ENCODE measurements at places on chromosomes 2 and 18.

DNA sequence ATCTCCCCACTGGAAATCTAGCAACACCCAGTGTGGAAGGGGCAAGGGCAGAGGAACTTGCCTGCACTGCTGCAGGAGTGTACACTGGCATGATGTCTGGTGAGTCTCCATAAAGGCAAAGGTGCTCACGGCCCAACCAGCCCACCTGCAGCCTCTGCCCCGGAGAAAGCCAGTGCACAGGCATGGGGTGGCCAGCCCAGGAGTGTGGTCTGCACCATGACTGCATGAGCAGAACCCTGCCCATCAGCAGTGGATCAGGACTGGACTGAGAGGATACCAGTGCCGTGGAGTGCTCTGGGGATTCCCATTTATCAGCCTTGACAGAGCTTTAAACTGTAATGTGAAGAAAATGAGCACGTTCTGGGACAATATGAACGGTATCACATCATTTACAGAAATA is 342.6 kb upstream of the HS6ST1 start:
- no peak for DNase-seq

GRCh38 chr2:96866986-96867755 is 2.7 kb downstream of the SEMA4C start:
- no peak for DNase-seq

GRCh38 chr18:2395427-2396161 is 175.7 kb downstream of the METTL4 start:
- DNase-seq: no peak

- no peak for DNase-seq
These were observed 520.6 kb downstream of the METTL4 start for GRCh38 chr18:2050702-2051201.

GRCh38 chr2:128358941-128359731 is 40.5 kb upstream of the HS6ST1 start:
- DNase-seq: no peak

DNA sequence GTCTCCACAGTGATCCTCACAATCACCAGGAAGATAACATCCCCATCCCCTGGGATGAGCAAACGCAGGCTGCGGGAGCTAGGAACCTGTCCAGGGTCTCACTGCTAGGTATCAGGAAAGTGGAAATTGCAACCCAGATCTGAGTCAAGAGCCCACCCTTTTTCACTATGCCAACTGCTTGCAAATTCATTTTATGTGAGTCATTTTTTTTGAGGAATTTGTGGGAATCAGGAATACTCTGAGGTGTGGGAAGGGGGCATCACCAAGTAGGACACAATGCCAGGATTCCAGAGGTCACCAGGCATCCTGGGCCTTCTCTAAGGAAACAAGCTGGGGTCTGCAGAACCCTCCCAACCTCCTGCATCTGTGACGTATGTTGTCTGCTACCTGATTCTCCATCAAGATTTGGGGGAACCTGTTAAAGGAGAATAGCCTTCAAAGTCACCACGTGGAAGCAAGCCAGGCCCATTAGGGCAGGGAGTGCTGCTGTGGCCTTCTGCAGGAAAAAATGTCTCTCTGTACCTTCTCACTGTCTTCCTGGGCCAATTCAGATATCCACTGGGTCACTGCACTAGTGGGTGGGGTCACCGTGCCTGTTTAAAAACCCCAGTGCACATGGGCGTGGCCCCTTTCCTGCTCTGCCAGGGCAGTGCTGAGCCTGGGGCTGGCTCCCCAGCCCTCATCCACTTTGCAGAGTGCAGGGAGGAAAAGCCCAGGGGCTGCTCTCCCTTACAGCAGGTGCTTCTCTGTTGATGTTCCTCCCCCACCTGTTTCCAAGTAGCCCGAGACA is 50.2 kb downstream of the MCFD2 start:
- no peak for DNase-seq

GRCh38 chr18:35071819-35072247 is 30.6 kb downstream of the MAPRE2 start:
- no peak for DNase-seq

DNA sequence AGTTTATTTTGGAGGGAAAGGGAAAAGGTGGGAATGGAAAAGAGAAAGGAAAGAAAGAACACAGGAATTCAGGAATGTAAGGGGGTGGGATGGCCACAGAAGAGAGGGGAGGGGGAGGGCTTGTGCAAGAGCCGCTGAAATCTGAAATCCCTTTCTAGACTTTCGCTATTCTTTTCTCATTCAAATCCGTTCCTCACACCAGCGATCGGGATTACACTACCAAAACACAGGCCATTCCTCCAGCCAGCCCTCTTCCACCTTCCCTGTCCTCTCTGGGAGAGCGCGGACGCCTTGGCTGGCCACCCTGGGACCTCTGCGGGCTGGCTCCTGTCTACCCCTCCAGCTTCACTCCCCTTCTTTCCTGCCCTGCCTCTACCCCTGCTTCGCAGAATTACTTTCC is 102.3 kb downstream of the CDCA7 start:
- DNase-seq: no peak

- no peak for DNase-seq
These were observed 82.0 kb upstream of the PPM1B start for GRCh38 chr2:44086629-44087028.

DNA sequence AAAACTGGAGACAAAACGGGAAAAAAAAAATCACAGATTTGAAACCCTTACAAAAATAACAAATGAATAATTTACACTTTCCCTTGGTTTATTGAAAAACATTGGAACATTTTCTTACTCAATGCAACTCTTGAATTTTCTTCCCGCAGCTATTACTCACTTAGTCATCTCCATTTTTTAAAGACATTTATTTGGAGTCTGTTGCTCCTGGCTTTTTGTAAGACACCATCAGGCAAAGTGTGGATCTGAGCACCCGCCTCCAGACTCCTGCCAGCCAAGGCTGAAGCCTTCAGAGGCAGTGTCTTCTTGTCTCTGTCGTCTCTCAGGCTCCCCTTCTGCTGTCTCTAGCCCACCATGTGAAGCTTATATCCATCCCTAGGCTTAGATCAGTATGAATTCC is 46.2 kb downstream of the TRIB2 start:
- no peak for DNase-seq

- DNase-seq: no peak
These were observed 120.0 kb upstream of the TMEM200C start for GRCh38 chr18:6015364-6015763.

- DNase-seq: no peak
These were observed at the start of gene MAB21L4 for GRCh38 chr2:240895656-240896388. Gene MAB21L4 (minus strand): TSS chr2:240896156. CDS start chr2:240895997, 159 bp downstream.

DNA sequence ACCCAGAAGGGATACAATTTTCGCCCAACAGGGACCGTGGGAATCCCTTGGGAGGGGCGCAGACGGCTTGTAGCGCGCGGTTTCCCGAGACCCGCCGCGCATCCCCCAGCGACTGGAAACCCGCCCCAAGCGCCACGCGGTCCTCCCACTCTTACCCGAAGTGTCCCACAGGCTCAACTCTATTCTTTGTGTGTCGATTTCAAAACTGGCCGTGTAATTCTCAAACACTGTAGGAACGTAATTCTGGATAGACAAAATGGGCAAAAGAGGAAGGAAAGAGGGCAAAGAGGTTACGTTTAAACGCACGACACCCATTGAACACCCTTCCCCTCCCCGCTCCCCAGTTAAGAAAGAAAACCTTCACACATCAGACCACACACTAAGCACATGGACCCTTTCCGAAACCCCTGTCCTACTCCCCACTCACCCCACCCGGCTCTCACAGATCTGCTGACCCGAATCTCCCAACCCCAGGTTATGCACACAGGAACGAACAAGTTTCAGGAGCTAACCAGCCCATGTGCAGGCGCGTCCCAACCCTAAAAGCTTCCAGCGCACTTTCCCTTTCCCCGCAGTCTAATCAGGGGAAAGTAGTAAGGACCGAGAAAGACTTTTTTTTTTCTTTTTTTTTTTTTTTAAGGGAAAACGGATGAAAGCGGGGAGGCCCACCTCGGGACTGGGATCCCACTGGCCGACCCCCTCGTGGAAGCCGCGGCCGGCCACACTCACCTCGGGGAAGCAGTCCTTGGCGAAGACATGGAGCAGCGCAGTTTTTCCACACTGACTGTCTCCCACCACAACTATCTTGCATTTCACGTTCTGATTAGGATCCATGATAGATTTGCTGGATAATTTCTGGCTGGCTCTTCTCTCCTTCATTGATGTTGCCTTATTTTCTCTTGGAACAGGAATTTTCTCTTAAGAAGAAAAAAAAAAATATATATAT is 655 bp downstream of the RND3 start:
- DNase-seq: no peak

GRCh38 chr18:45510656-45511055 is 104.6 kb upstream of the SLC14A2 start:
- DNase-seq: no peak

- no peak for DNase-seq
These were observed 738.2 kb downstream of the LRP1B start for GRCh38 chr2:141392517-141393213.

GRCh38 chr2:66854298-66854697 is 419.4 kb downstream of the MEIS1 start:
- DNase-seq: no peak

GRCh38 chr2:152176113-152176714 is 651 bp upstream of the STAM2 start:
- DNase-seq: no peak

DNA sequence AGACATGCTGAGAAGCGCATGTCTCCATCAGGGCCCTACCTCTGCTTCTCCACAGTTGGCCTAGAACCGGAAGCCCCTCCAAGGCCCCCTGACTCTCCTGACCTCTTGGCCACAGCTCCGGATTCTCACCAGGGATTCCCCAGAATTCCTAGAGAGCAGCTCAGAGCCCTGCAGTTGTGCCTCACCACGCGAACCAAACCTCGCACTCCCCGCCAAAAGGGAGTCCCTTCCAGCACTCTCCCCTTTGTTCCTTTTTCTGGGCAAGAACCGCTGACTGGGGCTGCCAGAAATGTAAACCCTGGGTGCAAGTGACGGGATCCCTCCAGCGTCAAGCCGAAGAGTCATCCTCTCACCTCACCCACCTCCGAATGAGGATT is 36.7 kb downstream of the AFF3 start:
- DNase-seq: no peak

DNA sequence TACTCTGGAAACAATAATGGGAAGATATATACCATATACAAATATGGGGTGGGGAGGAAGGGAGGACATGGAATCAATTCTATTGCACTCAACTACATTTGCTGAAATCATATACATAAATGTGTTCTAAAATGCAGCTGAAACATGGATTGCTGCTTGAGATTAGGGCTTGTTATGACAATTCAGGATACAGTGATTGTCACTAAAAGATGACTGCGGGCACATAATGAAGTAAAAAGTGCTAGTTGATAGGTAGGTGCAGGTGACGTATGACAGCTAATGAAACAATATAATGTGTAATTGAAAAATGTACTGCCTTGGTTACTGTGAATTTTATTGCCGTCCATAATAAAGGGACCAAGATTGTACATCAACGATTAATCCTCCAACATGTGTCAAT is 1062.1 kb upstream of the FANCL start:
- DNase-seq: no peak

GRCh38 chr2:42086500-42086953 is 38.7 kb downstream of the PKDCC start:
- no peak for DNase-seq

- DNase-seq: no peak
These were observed 179.0 kb downstream of the LPIN1 start for GRCh38 chr2:11925295-11926066.

GRCh38 chr2:168592181-168592831 is 136.2 kb downstream of the CERS6 start:
- no peak for DNase-seq

DNA sequence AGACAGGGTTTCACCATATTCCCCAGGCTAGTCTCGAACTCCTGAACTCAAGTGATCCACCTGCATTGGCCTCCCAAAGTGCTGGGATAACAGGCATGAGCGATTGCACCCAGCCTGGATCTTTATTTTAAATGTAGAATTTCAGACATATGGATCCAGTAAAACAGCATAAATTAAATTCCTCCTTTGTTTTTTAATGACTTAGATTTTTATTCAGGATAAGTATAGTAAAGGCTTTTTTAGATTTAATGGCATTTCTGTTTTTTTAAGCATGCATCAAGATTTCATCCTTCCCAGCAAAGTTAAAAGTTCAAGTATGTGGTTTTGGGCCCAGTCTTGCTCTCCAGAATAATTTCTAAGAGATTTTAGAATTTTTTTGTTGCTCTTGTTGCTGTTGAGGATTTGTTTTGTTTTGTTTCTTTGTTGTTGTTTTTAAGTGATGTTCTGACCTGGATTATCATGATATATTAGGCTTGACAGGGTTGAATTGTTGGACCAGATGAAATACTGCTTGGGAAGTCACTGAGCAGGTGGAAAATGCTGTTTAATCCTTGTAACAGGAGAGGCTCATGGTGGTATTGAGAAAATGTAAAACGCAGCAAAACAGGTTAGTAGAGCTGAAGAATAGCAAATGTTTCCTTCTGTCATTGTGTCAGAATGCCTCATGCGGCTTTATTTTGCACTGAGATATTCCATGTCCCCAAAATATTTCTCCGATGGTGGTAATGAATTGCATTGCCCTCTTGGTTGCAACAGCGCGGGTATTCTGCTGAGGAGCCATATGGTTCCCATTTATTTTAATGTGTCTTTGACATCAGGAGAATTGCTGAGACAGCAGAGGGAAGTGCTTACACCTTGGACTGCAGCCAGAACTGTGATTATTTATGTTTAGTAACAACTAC is 147.9 kb downstream of the GALNT3 start:
- DNase-seq: no peak

DNA sequence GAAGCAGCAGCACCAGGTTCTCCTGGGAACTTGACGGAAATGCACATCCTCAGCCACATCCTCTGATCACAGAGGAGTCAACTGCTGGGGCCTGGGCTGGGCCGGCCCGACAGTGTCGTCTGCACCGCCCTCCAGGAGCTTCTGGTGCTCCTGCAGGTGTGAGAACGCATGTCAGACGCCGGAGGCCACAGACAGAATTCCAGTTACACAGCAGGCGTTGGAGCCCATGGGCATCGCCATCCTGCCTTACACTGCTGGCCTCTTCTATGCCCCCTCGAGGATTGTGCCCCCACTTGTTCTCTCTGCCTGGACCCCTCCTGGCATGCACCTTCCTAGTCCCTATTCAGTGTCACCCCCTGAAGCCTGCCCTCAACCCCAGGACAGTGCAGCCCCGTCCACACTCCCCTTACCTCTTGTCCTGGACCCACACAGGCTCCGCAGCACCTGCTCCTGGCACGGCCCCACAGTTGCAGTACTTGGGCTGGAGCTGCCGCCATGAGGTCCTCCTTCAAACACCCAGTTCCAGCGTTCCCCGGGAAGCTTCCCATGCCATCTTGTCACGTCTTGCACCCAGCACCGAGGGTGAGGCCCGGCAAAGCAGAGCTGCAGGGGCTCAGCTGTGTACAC is 37.5 kb downstream of the ADI1 start:
- DNase-seq: no peak

DNA sequence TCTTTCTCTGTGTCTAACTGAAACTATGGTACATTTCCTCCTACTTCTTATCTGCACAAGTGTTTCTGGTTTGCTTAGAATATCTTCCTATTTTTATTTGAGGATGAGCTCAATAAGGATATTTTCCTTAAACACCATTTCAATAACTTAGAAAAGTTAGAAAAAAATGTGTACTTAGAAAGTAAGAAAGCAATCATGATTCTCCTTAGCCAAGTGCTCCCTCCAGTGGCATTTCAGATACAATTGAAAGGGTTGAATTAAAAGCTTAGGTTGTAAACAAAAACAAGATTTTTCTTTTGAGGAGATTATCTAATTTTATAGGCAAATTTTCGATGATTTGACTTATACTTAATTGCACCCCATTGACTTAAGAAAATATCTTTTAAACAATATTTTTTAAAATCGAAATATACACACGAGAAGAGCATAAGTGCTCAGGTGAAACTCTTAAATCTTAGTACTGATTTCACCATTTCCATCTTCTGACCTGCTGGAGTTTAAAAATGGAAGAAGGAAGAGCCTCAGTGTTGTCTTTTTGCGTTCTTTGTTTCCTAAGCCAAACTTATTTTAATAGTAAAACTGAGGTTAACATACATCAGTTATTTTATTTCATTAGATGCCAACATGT is 26.9 kb downstream of the C18orf63 start:
- DNase-seq: no peak

Measured in stimulated activated CD8-positive, alpha-beta memory T cell treated with anti-CD3 and anti-CD28 coated beads, Interleukin-15, amount 100 ng/mL, for 48 hours (primary cell).